SHP77 (cell line): ENCODE measurements at places on chromosomes 5 and 9.

- DNase-seq = no peak
These were observed 156.5 kb downstream of the PSAT1 start for GRCh38 chr9:78453450-78453849.

DNA sequence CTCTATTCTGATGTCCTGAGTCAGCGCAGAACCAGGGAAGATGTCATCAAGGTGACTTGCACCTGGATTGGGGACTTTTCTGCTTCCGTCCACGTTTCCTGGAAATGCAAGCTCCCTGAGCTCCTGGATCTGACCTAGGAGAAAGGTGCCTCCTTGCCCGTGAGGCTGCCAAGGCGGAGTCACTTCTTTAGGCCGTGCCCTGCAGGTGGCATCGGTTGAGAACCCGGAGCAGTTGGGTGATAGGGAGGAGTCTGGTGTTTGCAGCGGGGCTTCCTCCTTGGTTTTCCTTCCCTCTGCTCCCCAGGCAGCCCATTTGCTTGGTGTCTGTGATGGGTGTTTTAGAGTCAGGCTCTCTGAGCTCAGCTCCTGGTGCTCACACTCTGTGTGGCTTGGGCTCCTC lies 15.2 kb downstream of the NANS start:
- no peak for DNase-seq

- DNase-seq = no peak
These were observed 228.2 kb downstream of the MAN2A1 start for GRCh38 chr5:109917966-109918365.

DNA sequence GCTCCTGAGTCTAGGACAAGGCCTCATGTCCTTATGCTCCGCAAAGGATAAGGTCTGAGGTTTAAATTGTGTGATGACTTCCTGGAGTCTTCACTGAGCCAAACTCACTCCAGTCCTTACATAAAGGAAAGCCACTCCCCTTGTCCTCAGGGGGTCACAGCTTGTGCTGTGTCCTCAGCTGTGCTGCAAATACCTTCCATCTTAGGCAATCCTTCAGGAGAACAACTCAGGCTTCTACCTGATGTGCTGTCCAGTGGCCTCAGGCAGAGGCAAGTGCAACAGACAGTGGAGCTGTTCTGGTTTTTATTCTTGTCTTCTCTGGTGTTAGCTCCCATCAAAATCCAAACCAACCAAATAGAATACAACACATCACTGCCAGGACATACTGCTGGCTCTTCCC lies 151.5 kb downstream of the TAF11L14 start:
- DNase-seq = no peak

- no peak for DNase-seq
These were observed 47.7 kb upstream of the SARDH start for GRCh38 chr9:133785753-133786370.

DNA sequence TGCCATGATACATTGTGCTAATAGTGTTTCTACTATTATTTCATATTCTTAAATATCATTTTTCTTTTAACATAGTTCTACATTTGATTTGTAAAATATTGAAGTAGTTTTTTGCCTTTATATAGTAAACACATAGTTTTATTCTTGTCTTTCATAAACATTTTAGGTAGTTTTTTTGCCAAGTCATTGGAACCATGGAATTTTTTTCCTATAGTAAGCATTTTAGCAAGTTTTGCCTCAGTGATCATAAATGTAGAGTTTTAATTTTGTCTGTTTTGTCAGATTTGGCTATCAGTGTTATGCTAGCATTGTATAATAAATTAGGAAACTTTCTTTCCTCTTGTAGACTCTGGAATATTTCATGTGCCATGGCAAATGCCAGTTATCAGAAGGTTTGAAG lies 137.1 kb upstream of the LPAR1 start:
- DNase-seq = no peak

GRCh38 chr9:94655739-94656138 lies 16.4 kb upstream of the FBP1 start:
- no peak for DNase-seq

DNA sequence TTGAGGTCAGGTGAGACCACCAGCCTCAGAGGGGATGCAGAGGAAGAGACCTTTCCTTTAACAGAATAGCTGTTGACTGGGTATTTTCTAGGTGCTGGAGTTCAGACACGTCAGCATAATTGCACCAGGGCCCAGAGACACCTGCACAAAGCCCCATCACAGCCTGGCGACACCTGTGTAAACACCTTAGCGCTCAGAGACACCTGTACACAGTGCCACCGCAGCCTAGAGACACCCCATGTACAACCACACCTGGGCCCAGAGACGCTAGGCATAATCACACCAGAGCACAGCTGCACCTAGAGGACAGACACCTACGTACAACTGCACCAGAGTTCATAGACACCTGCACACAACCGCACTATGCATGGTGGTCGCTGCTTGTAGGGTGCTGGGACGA lies 1.0 kb downstream of the TRIP13 start:
- DNase-seq = no peak

DNA sequence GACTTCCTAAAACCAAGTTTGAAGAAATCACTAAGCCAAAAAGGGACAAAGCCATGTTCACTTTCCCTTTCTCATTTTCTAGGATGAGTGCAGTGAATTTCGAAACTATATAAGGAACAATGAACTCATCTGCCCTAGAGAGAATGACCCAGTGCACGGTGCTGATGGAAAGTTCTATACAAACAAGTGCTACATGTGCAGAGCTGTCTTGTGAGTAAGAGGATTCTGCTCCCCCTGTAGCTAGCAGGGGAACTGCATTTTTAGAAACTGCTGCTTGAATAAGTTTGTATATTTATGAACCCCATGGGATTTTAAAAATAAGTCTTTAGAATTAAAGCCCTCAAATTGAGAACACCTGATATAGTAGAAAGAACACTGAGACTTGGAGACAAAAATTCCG lies 42.7 kb upstream of the SPINK14 start:
- DNase-seq = no peak

- DNase-seq = no peak
These were observed 36.2 kb upstream of the SNAPC3 start for GRCh38 chr9:15386465-15386864.

GRCh38 chr5:110371725-110372041 lies 354.8 kb downstream of the TMEM232 start:
- DNase-seq = no peak

GRCh38 chr5:523441-524222 lies 617 bp downstream of the SLC9A3 start:
- DNase-seq = no peak

- DNase-seq = no peak
These were observed 621.7 kb upstream of the NUDT12 start for GRCh38 chr5:104184264-104184663.

DNA sequence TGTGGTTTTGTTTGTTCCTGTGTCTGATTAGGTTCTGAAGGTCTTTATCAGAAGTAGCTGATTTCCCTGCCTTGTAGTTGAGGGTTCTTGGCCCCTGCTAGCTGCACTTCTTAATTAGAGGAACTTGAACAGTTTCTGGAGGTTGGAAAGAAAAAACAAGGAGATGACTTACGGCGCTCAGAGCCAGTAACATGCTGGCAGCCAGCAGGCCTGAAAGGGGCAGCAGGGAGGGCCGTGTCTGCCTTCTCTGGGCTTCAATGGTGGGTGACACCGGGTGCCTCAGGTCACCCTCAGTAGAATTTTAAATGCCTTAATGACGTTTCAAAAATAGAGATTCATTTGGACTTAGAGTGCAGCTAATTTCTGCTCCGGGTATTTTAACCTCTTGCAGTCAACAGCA lies 15.8 kb downstream of the UBE2QL1 start:
- no peak for DNase-seq

- DNase-seq = no peak
These were observed 100.3 kb downstream of the PJA2 start for GRCh38 chr5:109309326-109310063.

DNA sequence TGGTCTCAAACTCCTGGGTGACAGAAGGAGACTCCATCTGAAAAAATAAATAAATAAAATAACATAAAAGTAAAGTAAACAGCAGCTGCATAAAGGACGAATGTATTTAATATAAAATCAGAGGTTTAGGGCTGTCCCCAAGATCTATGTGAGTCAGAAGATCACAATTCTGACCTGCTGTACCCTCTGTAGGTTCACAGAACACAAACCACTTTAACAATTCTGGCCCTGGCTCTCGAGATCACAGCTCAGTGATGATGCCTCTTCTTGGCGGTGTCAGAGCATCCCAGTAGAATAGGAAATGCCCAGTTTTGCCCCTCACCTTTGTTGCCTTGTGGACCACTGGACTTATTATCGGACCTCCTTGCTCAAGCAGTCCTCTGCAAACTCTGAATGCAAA lies 380.9 kb downstream of the TLE1 start:
- DNase-seq = no peak

DNA sequence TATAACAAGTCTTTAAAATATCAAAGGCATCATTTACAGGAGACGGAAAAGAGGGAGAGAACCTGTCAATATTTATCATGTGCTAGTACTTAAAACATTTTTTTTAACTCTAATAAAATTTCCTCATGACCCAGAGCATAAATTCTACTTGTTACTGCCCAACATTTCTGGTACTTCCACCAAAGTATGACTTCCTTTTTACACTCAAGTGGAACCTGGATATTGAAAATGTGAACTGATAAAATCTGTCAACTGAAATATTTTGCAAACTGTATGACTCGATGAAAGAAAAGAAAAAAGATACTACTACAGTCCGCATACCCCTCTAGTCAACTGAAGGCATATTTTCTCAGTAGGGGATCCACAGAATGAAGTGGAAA lies 37.1 kb downstream of the FAM13B start:
- DNase-seq = no peak

- DNase-seq = no peak
These were observed 206.3 kb downstream of the BNC2 start for GRCh38 chr9:16664211-16664610.

GRCh38 chr5:153399595-153399994 lies 90.9 kb upstream of the GRIA1 start:
- DNase-seq = no peak

GRCh38 chr5:136679233-136679632 lies 313.9 kb upstream of the TRPC7 start:
- DNase-seq = no peak

DNA sequence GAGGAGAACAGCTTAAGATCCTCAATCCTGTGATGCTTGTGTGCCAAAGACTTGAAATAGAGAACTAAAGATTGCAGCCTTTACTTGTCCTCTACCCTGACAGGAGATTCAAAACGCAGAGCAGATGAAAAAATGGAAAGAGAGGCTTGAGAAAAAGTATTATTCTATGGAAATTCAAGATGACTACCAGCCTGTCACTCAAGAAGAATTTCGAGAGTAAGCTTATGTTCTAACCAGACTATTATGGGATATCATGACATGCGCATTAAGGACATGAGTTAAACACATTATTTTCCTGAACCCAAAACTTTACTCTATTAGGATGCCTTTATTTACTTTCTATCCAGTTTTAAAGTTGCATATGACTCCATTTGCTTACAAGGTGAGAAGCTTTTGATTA lies 46.4 kb downstream of the PKD2L2 start:
- DNase-seq = no peak

GRCh38 chr5:126385524-126386502 lies 37.4 kb upstream of the GRAMD2B start:
- no peak for DNase-seq

DNA sequence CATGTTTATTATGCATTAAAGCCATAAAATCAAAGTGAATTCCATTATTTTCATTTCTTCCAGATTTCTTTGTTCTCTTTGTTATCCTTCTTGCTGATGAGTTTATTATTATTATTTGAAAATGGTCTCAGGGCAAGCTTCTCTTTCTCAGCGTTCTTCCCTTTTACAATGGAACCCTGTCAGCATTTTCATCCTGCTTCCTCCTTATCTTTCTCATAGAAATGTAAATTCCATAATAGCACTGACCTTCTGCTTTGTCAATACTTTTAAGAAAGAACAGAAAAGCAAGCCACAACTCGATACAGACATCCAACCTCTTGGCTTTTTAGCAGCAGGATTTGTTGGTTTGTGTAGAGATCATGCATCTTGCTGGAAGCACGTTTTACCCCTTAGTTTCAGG lies 114.0 kb upstream of the BASP1 start:
- DNase-seq = no peak

- no peak for DNase-seq
These were observed 8.6 kb downstream of the KCTD16 start for GRCh38 chr5:144179226-144179625.

- no peak for DNase-seq
These were observed 79.3 kb downstream of the CACNA1B start for GRCh38 chr9:137956688-137957385.

DNA sequence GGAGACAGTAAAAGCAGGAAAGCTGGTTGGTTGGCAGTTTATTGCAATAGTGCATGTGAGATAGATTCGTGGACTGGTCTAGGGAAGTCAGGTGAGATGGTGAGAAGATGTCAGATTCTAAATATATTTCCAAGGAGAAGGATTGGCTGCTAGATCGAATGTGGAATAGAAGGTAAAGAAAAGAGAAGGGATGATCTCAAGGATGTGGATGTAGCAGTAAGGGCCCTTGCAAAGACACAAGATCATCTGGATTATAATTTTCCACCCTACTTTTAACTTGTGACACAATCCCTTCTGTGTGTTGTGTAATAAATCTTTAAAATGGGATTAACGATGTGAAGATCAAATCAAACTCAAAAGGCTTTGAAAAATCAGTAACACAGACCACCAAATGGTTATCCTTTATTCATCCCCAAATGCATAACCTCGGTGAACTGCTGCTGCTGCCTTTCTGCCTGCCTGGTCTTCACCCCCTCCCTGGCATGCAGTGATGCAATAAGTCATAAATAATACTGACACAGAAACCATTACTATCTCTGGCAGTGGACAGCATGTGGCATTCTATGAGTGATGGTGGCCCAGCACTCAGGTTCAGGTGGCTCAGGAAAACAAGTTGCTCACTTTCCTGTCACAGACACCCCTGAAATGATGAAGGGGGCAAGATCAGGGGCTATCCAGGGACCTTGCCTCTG lies 178.4 kb downstream of the FAM114A2 start:
- no peak for DNase-seq

DNA sequence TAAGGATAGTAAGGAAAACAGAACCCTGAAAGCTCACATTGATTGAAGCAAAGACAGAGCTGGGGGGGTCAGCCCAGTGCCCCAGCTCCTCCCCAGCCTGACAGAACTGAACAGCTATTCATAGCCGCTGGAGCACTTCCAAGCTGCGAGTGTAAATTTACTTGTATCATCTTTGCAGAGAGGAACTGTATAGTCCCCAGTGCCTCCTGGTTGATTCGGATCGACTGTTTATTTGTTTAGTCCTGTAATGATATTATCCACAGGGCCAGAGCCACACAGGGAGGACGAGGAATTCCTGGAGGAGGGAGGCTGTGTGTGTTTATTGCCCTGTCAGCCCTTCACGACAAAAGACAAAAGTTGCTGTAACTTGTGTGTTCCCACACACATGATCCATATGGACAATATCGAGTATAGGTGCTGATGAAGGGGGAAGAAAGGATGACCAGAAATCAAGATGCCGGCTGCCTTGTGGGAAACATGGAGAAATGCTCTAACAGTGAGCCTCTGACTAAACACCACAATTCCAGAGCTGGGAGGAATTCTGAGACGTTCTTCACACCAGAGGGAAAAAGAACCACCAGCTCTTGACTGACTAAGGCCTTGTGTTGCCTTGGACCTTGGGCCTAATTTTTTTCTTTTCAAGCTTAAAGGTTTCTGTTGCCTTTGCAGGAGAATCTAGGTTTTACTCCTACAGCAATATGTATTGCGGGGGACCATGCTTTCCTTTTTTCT lies 31.1 kb downstream of the FOXD1 start:
- peak; percentile 28 for DNase-seq

- DNase-seq = no peak
These were observed 9.1 kb upstream of the AK3 start for GRCh38 chr9:4750023-4750673.

- DNase-seq = no peak
These were observed 256.8 kb downstream of the GABRG2 start for GRCh38 chr5:162324328-162324727.
